Neural progenitor cell (in vitro differentiated cells): ENCODE measurements at places on chromosomes 3 and 15.

DNA sequence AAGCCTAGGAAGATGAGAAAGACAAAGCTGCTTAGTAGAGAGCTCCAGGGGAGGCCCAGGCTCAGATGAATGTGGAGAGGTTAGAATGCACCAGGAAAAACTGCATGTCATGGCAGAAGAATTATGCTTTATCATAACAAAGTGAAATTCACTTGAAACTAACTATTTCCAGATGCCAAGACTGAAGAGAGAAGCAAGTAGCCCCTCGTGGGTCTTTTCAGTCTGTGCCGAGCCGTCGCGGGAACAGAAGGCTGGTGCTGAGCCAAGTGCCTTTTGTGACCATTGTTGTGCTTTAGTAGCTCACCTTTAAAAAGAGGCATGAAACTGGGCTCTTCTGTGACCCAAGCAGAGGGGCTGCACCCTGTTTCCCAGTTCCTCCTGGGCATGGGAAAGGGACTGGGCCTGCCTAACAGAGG lies 73.2 kb downstream of the CHDH start:
- DNase-seq = no peak

DNA sequence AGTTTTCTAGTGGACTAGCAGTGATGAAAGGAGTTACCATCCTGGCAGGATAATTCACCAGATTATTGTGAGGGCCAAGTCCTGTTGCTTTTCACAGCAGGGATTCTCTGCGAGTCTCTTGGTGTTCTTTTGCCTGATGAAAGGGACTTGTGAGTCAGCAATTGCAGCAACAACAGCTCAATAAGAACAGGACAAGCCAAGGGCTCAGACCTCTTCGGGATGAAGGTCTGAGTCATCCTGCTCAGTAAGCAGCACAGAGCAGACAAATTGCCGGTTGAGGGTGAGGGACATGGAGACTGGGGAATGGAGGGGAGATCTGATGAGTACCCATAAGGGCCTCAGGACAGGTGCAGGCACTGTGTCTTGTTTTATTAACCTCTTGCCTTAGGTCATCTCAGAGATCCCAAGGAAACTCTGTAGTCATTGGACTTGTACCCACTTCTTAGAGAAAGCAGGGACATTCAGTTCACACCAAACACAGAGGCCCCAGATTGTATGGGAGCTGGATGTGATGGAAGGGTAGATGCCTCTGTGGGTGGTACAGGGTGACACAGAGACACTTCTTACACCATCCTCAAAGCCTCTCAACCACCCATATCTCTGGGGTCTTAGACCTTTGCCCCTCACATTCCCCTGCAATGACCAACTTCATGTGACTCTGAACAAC lies 173.8 kb upstream of the TLE3 start:
- peak; percentile 50 for DNase-seq

DNA sequence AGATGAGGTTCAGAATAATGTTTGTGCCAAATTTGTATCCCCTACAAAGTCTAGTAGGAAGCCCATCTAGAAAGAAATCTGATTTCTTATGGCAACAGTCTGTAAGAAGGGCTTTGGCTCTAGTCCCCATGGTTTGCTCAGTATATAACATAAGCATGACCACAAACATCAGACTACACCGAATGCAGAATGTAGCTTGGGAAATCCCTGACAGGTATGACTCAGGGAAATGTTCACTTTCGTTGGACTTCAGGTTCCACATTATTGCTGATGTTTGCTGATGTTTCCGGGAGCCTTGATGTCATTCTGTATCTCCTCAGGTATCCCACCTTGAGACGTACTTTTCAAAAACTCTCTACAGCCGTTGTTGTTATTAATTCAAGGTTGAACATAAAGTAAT lies 304.4 kb upstream of the TGFBR2 start:
- no peak for DNase-seq

DNA sequence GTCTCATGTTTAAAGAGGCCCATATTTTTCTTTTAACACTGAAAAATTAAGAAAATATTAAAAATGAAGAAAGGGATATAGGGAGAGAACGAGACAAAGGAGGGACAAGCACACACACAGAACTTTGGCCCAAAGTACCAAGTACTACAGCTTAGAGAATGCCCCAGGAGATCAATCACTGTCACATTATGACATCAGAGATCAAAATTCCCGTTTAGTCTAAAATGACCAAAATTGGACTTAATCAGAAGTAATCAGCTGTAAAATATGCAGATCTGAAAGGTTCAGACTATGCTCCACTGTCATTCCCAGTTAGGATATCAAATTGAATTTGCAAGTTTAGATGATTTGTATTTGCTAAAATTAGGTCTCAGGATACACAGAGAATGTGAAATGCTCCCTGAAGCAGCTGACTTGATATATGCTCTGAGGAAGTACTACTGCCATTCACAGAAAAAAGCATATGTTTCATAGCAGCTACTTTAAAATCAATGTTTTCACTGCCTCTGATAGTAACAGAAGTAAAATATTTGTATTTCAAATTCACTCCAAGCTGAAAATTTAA lies 123.0 kb downstream of the PEAK1 start:
- DNase-seq = no peak

DNA sequence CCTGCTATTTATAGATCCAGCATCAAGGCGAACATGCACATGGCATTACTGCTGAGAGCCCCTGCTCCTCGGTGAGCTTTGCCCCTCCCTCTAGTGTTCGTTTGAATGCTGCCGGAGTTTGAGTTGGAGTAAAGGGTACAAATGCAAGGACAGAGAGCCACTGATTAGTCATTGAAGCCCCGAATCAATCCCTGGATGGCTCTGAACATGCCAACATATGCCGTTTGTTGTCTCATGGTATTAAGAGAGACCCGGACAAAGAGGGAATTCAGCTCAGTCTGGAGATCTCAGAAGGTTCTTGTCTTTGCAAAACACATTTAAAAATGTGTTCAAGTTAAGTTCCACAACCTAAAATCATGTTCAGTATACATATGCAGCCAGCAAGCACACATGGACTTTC lies 789.2 kb upstream of the NR2F2 start:
- DNase-seq = no peak
